ENCODE measurements at places on chromosomes 6 and 20. TPM values are rescaled to one million over a fixed set of nuclear protein-coding genes. Genes with fewer than 3 reads are reported as not detected.

The SERINC1 gene
- total RNA-seq = 300 TPM

The PROCR gene
- 0.32 TPM for total RNA-seq

GRCh38 chr6:21953831-21954801 is 342.7 kb downstream of the PRL start:
- H3K4me3 ChIP-seq = peak overlapping the region; percentile 18
- no peaks in the 10 kb centered on the region for H3K27me3 ChIP-seq
- H3K27ac ChIP-seq = peak overlapping the region; percentile 87
- H3K36me3 ChIP-seq = no peaks in the 10 kb centered on the region

DNA sequence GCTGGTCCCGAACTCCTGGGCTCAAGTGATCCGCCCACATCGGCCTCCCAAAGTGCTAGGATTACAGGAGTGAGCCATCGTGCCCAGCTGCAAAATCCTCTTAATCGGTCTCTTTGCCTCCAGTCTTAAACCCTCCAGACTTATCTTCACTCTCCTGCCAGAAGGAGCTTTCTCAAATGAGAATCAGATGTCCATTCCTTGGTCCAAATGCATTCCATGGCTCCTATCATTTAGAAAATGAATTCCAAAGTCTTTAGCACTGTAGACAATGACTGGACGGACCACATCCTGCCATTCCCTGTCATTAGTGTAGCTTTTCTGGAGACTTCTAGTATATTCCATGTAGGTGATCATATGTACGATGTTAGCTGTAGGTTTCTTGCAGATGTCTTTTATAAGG is 141.9 kb downstream of the ID4 start:
- H3K27me3 ChIP-seq = peaks cover 1% of the 10 kb centered on the region
- H3K4me1 ChIP-seq = peaks cover 19% of the 10 kb centered on the region
- no peak overlapping the region for H3K27ac ChIP-seq
- no peak for DNase-seq

DNA sequence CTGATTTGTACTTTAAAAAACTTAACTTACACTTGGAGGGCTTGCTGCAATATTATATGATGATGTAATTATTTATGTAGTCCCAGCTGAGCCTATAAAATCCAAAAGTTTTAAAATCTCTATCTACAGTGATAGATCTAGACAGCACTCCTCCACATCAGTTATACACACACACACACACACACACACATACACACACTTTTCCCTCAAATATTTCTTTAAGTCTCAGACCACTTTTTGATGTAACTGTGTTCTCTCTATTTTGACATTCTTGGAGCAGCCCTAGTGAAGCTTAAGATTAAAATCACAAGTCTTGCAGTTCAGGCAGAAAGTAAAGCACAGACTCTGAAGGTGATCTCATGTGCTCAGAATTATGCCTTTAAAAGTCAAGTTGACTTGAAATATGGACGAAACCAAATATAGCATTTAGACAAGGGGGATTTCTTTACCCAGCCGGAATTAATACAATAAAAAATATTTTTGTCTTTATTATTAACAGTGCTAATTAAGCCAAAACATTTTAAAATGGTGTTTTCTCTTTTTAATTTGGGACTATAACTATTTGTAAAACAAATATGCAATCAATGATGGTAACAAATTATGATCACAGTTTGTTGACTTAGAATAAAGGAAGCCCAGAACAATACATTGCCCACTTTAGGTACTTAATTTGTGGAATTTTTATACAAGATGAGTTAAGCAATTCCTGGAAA is 63.5 kb upstream of the TMEM30A start:
- no peaks in the 10 kb centered on the region for H3K36me3 ChIP-seq
- H3K27ac ChIP-seq = no peak overlapping the region
- peaks cover 3% of the 10 kb centered on the region for H3K4me1 ChIP-seq
- no peaks in the 10 kb centered on the region for H3K27me3 ChIP-seq
- no peak overlapping the region for H3K4me3 ChIP-seq

GRCh38 chr6:170176898-170177771 is 113.7 kb downstream of the DLL1 start:
- no peak overlapping the region for H3K4me3 ChIP-seq
- DNase-seq = peak; percentile 56
- peaks cover 21% of the 10 kb centered on the region for H3K27me3 ChIP-seq
- H3K36me3 ChIP-seq = peaks cover 9% of the 10 kb centered on the region
- no peak overlapping the region for H3K27ac ChIP-seq

The CDC40 gene
- 17.8 TPM for total RNA-seq

All from glutamatergic neuron (in vitro differentiated cells).